Small intestine (tissue), 16 donors: ENCODE measurements at places on chromosomes 2 and 18.

DNA sequence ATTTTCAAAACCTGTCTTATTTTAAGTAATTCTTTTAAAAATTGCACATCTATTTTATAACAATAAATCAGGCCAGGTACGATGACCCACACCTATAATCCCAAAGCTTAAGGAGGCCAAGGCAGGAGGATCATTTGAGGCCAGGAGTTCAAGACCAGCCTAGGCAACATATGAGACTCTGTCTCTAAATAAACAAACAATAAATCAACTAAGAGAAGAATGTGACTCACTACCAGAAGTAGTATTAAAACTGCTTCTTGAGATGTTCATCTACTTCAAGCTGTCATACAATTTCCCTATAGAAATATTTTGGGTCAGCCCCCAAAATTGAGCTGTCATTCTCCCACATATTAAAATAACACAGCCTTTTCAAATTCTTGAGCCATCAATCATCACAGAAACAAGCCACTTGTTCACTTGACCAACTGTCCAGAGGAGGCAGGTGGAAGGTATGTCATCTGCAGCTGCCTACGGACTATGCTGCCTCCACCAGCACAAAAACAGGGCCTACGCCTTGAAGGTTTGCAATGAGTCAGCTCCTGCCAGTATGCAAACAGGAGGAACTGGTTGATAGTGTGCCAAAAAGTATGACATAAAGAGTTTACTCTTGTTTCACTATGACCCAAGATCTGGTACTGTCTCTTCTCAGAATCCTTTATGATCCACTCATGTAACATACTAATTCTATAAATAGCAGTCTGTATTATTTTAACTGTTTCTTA is 33.6 kb downstream of the KIDINS220 start:
- DNase-seq: peak; percentile 9

GRCh38 chr2:44051593-44052347 is 56.0 kb upstream of the LRPPRC start:
- DNase-seq: no peak

DNA sequence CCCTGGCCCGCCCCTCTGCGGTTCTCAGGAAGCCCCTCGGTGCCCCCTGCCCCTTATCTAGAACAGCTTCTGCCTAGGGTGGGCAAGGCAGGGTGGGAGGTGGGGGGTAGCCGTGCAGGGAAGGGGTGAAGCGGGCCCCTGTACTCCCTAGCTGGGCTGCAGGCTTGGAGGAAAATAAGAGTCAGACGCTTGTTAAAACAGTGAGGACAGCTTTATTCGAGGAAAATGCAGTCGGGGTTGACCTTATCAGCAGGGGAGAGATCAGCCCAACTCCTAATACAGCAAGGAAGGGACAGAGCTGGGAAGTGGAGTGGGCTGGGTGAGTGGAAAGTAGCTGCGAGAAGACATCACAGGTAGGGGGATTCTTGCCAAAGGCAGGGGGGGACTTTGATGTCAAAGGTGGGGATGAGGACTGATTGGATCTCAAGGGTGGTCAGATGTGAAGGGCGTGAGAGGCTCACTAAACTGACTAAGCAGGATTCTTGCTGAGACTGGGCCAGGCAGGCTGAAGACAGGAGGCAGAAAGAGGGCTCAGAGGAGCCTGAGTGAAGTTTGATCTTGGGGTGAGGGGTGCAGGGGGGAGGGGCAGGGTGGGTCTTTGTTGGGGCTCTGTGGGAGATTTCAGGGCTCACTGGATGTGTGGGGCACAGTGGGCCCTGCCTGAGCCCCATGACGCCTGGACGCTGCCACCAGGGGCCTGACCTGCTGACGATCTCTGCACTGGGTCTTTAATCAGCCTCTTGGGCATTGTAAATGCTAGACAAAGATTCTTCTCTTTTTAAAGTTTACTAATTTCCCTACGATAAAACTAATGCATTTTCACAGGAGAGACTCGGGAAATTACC is 29.9 kb downstream of the HPCAL1 start:
- DNase-seq: no peak

DNA sequence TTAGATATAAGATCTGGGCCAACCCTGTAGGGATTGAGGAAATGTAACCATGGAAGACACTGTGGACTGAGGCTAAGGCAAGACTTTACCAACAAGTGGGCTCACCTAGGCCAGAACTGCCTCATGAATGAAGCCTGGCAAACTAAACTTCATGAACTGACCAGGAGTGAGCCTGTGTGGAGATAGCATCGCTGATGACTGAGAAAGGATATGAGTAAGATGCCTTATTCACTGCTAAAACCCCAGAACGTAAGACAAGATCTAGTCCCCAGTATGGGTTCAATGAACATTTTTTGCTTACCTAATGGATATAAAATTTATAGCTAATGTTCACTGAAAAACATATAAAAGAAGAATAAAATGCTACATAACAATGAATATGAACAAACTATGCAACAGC is 399.8 kb downstream of the SATB2 start:
- DNase-seq: no peak

- no peak for DNase-seq
Measured at GRCh38 chr2:14516844-14517243, 115.7 kb upstream of the LRATD1 start.

GRCh38 chr2:112579241-112579640 is 5.2 kb upstream of the CHCHD5 start:
- DNase-seq: peak; percentile 4

GRCh38 chr18:13260197-13260934 is 41.8 kb downstream of the LDLRAD4 start:
- no peak for DNase-seq

- no peak for DNase-seq
Measured at GRCh38 chr18:44788334-44788733, 107.6 kb downstream of the SETBP1 start.

DNA sequence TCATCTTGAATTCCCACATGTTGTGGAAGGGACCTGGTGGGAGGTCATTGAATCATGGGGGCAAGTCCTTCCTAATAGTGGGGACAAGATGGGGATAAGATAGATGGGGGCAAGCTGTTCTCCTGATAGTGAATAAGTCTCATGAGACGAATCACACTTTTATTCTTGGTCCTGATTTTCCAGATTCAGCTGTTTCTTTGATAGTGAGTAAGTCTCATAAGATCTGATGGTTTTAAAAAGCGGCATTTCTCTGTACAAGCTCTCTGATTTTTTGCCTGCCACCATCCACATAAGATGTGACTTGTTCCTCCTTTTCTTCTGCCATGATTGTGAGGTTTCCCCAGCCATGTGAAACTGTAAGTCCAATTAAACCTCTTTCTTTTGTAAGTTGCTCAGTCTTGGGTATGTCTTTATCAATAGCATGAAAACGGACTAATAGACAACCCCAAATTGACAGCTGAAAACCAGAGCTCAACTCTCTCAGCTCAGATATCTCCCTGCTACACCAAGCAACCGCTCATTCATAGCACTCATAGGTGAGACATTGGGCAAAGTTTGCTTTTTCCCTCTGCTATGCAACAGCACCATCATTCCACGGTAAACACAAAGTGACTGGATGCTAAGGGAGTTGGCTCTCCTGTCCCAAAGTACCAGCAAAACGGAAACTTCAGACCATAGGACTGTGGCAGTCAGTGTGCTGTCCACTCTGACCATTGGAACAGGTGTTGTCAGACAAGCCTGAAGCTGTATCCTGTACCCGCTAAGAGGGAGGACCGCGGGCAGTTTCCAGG is 44.9 kb upstream of the TBC1D8 start:
- no peak for DNase-seq

- DNase-seq: no peak
Measured at GRCh38 chr18:2444201-2444875, 127.0 kb downstream of the METTL4 start.

DNA sequence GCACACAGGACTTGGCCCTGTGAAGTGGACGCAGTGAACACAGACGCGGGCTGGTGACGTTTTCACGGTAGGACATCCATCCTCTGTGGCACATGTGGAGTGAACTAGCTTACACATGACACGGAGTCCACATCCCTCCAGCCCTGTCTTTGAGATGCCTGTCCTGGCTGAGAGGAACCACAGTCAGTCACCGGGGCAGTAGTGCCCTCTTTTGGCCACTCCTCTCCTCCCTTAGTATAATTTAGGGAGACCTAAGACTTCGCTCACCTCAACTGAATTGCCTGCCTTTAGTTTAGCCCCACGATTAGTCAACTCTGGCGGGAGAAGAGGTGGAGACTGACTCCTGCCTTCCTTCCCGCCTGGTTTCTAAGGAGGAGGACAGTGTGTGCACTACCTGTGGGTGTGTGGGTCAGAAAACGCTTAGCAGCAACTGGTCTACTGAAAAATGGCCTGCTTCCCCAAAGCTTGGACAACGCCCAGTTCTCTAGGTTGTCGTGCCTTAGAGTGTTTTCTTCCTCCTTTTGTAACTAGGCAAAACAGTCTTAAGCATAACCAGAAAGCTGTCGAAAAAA is 70.6 kb downstream of the MBP start:
- DNase-seq: no peak

DNA sequence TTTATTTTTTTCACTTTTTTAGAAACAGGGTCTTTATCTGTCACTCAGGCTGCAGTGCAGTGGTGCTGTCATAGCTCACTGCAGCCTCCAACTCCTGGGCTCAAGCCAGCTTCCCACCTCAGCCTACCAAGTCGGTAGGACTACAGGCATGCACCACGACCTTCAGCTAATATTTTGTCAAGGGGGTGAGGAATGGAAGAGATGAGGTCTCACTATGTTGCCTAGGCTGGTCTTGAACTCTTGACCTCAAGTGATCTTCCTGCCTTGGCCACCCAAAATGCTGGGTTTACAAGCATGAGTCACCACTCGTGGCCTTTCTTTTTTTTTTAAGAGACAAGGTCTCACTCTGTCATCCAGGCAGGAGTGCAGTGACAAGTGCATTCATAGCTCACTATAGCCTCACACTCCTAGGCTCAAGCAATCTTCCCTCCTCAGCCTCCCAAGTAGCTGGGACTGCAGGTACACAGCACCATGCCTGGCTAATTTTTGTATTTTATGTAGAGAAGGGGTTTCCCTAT is 13.4 kb downstream of the PPP1R7 start:
- no peak for DNase-seq

- peak; percentile 16 for DNase-seq
Measured at GRCh38 chr2:224749136-224749535, 33.0 kb upstream of the CCDC195 start.

- DNase-seq: no peak
Measured at GRCh38 chr2:179571252-179571651, 290.2 kb downstream of the ZNF385B start.

DNA sequence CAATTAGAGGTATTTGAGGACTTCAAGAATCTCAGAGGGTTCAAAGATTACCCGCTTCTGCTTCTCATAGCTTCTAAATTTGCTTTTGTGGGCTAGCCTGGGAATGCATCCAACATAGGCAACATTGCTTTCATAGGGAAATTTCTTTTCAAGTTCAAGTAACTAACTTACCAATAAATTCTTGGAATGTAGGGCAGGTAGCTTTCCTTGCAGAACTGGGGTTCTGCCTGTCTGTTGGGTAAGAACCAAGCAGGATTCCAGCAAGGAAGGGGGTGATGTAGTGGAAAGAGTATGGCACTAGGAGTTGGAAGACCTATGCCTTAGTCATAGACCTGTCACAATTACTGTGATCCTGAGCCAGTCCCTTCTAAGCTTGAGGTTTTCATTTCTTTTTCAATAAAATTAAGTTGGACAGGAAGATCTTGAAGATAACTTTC is 164.1 kb downstream of the FHOD3 start:
- DNase-seq: no peak

GRCh38 chr18:58570360-58571064 is 58.4 kb downstream of the ALPK2 start:
- DNase-seq: no peak

- DNase-seq: no peak
Measured at GRCh38 chr2:20488782-20489181, 41.9 kb downstream of the RHOB start.

DNA sequence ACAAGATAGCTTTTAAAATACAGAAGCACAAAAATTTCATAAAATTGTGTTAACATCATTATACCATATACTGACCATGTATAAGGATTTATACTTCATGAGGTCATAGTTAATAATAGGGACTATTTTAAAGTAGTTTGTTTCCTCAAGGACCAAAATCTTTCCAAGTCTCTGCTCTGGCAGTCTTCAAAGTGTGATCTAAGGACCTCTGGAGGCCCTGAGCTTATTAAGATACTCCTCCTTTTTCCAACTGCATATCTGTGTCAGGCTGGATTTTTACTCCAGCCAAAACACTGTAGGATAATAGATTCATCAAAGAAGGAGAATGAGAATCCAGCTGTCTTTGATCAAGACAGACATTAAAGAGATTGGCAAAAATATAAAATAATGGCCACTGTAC is 1.7 kb upstream of the SCYGR2 start:
- no peak for DNase-seq

DNA sequence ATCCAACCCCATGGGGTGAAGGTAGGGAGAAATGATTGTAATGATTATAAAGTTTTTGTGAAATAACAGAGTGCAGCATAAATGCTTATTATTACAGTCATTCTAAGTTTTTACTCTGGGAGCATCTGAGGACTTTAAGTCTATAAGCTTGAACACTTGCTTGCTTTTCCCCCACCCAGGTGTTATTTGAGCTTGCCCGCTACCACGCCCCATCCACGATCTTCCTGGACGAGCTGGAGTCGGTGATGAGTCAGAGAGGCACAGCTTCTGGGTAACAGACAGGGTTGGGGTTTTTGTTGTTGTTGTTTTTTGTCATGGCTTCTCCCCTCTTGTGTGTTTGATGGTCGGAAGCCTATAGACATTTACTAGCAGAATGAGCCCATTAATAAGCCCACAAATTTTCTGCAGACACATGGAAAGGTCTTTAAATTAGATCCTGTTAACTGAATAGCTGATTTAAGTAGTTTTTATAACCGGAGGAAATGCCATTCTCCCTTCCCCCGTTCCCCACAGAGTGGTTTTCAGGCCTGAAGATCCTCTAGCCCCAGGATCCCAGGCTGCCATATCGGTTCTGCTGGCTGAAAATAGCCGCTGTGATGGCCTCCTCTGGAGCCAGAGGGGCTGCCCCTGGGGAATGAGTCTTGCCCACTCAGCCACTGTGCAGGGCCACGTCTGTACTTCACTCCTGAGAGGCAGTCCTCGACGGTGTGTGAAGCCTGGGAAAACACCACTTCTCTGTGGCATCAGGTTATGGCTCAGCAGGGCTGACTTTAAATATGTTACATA is 39.9 kb upstream of the ELOA2 start:
- DNase-seq: no peak

- no peak for DNase-seq
Measured at GRCh38 chr2:103265521-103265920, 503.7 kb downstream of the TMEM182 start.

- peak; percentile 48 for DNase-seq
Measured at GRCh38 chr2:37711308-37711731, 39.9 kb upstream of the CDC42EP3 start.

DNA sequence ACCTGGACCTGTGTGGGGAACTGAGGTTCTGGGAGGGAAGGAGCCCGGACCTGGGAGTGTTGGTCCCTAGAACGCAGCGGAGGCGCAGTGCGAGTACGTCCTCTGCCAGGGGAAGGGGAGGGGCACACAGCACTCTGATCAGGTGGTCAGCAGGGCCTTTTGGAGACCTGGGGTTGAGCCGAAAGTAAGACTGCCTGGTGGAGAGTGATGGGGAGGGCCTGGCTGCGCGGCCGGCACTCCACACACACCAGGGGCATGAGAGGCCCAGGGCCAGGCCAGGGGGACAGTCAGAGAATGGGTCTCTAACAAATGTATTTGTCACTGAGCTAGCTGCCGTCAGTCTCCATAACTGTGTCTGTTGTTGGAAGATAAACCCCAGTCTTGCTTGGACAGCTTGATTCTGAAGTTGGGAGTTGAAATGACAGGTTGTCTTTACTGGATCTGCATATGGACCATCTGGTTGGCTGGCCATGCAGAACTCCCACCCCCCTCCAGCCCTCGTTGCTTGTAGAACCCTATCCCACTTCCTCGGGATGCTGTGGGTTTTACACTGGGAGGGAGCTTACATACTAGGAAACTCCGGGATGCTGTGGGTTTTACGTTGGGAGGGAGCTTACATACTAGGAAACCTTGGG is 75.4 kb upstream of the NFATC1 start:
- no peak for DNase-seq
